ENCODE measurements at places on chromosomes 13 and 19.

DNA sequence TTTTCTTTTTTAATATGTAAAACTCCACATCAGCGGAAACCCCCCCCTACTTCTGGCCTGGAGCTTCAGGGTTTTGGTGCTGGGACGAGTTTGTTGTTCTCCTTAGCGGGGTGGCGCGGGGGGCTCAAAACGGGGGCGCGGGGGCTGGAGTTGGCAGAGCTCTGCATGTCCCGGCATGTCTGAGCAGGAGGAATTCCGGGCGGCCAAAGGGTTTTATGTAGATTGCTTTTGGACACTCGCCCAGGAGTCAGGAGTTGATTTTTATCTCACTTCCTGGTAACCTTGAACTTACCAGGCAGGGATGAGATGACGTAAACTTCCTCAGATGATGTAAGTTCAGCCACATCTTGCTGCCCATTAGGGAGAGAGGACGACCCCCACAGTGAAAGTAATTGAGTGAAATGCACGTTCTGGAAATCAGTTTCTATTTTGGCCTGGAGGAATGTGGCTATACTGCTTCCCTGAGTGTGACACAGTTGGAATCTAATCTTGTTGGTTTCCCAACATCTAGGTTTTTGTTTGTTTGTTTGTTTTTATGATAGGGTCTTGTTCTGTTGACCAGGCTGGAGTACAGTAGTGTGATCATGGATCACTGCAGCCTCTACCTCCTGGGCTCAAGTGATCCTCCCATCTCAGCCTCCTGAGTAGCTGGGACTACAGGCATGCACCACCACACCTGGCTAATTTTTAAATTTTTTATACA is 21.0 kb upstream of the GDF15 start:
- peak; percentile 100 for DNase-seq

DNA sequence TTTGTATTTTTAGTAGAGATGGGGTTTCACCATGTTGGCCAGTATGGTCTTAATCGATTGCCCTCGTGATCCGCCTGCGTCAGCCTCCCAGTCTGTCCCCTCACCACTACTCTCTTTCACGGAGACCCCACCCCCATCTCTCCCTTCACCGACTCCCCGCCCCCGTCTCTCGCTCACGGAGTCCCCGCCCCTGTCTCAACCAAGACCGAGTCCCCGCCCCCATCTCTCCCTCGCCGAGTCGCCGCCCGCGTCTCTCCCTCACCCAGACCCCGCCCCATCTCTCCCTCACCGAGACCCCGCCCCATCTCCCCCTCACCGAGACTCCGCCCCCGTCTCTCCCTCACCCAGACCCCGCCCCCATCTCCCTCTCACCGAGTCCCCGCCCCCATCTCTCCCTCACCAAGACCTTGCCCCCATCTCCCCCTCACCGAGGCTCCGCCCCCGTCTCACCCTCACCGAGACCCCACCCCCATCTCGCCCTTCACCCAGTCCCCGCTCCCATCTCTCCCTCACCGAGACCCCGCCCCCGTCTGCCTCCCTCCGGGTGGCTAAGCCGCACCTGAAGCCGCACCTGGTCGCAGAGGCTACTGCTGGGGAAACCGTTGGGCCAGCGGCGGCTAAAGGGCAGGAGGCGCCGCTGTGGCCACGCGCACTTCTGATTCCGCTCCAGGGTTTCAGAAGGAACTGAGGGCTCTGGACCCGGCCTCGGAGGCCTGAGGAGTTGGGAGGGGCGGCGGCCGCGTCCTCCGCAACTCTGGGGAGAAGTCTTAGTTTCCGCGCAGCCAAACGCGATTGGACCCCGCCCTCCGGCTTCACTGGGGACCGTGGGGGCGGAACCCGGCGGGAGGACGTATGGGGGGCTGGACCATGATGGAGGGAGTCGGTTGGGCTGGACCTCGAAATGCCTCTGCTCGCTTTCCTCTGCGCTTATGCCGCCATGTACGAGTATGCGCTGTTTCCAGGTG is 17.1 kb upstream of the ZNF846 start:
- peak; percentile 98 for DNase-seq

GRCh38 chr13:99034333-99035085 is 56.6 kb upstream of the DOCK9 start:
- DNase-seq: no peak

- DNase-seq: peak; percentile 75
Observed at GRCh38 chr19:5340637-5341447, at the start of gene PTPRS. Gene PTPRS (minus strand): TSS chr19:5340812. CDS start chr19:5286140, 54,672 bp downstream.

GRCh38 chr19:47790398-47790814 is 11.9 kb downstream of the SELENOW start:
- DNase-seq: peak; percentile 73

DNA sequence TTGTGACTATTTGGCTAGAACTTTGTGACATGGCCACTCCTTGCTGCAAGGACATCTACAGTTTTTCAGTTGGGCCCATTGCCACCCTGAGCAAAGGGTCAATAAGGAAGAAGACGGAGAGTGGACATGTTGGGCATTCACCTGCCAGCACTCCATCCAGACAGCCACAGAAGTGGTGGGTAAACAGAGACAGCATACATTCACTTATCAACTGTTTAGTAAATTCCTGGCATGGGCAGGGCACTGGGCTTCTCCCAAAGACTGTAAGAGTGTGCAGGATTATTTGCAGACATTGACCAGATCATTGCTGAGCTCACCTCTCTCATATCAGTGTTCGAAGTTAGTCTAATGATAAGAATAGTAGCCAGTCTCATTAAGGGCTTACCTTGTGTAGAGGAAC is 29.2 kb downstream of the SIPA1L3 start:
- no peak for DNase-seq

- DNase-seq: no peak
Observed at GRCh38 chr13:99045396-99045795, 67.5 kb upstream of the DOCK9 start.

DNA sequence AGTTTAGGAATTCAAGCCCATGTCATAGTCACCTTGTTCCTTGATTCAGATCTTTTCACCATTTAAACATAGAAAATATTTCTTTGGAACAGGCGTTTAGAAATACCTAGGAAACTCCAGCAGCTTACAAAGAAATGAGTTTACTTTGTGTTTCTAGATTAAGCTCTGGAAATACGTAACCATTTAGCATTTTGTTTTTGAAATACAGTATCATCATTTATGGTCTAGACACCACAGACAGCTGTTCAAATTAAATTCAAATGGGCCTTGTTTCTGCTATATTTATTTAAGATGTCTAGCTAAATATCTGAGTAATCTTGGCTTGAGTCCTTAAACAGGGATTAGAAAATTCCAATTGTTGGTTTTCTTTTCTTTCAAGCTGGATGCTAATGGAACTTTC is 228.5 kb downstream of the NDFIP2 start:
- DNase-seq: no peak

DNA sequence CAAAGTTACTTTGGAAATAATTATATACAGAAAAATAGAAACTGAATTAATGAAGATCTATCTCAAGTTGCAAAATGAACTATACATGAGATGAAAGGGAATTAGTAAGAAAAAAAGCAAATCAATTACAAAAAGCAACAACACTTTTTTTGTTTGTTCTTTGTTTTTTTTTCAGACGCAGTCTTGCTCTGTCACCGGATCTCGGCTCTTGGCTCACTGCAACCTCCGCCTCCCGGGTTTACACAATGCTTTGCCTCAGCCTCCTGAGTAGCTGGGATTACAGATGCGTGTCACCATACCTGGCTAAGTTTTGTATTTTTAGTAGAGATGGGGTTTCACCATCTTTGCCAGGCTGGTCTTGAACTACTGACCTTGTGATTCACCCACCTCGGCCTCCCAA is 2.2 kb downstream of the ZNF415 start:
- DNase-seq: no peak

DNA sequence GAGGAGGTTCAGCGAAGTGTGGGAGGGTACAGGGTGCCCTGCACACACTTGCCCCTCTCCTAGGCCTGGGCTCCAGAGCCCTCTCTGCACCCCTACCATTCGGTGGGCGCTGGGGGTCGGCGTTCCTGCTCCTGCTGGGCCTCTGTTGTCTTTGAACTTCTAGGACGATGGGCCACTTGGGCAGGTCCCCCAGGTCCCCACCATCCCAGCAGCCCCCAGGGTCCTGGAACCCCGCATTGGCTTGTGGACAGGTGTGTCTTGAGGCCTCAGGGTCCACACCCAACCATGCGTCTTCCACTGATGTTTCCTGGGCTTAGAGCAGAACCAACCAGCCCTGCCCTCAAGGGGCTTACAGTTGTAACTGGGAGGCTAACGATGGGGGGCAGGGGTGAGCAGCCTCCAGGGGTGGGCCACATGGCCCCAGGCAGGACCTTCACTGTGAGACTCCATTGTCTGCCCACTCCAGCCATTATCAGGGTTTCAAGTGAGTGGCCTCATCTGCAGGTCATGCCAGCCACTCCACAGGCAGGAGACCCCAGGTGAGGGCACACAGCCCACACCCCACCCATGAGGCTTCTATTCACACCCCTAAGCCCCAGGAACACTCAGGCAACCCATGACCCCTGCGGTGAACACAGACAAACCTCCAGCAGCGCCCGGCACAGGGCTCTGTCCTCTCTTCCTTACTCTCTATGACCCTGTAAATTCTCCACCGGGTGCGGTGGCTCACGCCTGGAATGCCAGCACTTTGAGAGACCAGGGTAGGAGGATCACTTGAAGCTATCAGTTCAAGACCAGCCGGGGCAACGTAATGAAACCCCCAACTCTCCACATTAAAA is 2.0 kb upstream of the KLF16 start:
- DNase-seq: no peak

DNA sequence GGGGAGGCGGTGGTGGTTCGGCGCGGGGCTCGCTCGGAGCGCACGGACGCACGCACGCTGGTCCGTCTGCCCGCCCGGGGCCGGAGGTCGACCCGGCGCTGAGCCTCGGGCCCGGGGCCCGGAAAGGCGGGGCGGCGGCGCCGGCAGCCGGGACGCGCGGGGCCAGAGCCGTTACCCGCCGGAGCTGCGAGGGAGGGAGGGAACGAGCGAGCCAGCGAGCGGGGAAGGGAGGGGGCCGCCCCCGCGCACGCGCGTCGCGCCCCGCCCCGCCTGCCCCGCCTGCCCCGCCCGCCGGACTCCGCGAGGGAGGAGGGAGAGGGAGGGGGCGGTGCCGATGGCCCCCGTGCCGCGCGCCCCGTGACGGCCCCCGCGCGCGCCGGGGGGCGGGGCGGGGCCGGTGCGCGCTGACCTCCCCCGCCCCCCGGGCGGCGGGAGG is 15.0 kb downstream of the CIC start:
- peak; percentile 81 for DNase-seq

DNA sequence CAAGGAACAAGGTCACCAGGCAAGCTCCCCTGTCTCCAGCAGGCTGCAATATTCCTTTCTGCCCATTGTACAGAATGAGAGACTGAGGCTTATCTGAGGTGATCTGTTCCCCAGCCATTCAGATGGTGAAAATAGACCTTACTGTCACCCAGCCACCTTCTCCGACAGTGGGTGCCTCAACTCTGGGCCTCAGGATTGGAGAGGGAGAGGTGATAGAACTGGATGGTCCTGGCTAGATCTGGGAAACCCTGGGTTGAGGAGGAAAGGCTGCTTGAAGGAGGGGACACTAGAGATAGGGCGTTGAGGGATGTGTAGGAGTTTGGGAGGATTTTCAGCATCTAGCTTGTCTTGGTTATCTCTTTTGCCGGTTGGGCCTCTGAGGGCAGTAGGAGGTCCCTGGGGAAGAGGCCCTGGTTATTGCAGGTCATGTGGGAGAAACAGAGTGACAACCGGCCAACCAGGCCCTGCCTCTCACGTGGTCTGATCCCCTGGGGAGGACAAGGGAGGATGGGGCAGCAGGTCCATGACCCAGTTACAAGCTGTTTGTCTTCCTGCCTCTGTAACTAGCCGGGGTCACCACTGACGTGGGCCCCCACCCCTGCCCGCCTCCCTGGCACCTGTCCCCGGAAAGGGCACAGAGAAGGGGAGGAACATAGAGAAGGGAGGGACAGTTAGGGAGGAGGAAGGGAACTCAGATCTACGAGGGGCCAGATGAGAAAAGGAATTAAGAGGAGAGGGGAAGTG is 8.2 kb downstream of the NFIC start:
- no peak for DNase-seq

DNA sequence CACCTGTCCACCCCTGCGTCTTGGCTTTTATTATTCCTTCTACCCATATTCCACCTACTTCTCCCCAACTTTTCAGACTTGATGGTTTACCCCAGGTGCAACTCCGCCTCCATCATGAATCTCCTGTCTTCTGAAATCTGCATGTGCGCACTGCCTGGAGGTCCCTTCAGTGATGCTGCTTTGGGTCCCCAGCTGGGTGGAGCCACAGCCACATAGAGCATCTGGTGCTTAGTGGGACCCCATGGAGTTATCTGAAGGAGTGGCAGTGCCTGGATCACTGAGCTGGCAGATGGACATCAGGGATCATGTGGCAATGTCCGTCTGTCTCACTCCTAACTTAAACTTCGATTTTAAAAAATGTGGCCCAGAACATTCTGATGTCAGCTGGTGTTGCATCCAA is 13.5 kb downstream of the ZNF536 start:
- no peak for DNase-seq

GRCh38 chr13:32737111-32737571 is 150.9 kb downstream of the PDS5B start:
- DNase-seq: peak; percentile 21

DNA sequence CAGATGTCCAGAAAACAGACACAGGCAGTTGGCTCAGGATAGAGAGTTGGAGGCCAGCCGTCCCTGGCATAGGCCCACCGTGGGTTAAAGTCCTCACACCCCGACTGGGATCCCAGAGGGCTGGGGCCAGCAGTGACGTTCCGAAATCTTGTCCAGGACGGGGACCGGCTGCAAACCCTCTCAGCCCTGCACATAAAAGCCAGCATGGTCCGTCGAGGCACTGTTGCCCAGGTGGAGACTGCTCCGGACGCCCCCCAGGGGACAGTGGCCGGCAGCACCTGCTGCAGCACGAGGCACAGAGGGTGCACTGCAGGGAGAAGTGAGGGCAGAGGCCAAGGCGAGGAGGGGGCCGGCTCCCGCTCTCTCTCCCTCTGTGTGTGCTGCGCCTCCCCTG is 4.3 kb upstream of the IFNL2 start:
- no peak for DNase-seq

GRCh38 chr19:19262190-19263057 is 10.7 kb downstream of the TM6SF2 start:
- no peak for DNase-seq

GRCh38 chr13:24279327-24280110 is 29.9 kb upstream of the C1QTNF9 start:
- no peak for DNase-seq

GRCh38 chr13:47853236-47853635 is 147.8 kb downstream of the SUCLA2 start:
- no peak for DNase-seq

GRCh38 chr13:25800523-25800922 is 251.3 kb downstream of the SHISA2 start:
- no peak for DNase-seq

Data from fibroblast of pulmonary artery (primary cell).